CD8-positive, alpha-beta memory T cell (primary cell): ENCODE measurements at places on chromosomes 16 and 17.

DNA sequence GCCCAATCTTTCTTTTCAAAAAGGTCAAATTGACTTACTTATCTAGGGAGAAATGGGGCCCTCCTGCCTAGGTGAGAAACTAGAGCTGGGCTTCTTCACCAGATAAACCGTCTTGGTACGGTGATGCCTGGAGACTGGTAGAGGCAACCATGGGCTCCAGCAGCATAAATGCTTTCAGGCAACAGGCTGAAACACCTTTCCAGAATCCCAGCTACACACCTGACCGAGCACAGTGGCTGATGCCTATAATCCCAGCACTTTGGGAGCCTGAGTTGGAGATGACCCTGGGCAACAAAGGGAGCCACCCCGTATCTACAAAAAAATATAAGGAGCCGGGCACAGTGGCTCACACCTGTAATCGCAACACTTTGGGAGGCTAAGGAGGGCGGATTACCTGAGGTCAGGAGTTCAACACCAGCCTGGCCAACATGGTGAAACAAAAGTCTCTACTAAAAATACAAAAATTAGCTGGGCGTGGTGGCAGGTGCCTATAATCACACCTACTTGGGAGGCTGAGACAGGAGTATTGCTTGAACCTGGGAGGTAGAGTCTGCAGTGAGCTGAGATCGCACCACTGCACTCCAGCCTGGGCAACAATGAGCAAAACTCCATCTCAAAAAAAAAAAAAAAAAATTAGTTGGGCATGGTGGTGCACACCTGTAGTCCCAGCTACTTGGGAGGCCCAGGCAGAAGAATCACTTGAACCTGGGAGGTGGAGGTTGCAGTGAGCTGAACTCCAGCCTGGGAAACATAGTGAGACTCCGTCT, 8.0 kb downstream of the TRAF4 start:
- DNase-seq, result no peak

- no peak for DNase-seq
Measured at GRCh38 chr17:44216694-44217093, 2.8 kb downstream of the UBTF start.

- no peak for DNase-seq
Measured at GRCh38 chr17:19880393-19880792, 12.7 kb upstream of the ULK2 start.

- no peak for DNase-seq
Measured at GRCh38 chr16:177981-178667, 1.6 kb downstream of the HBA1 start.

- no peak for DNase-seq
Measured at GRCh38 chr17:63809970-63810369, 17.3 kb upstream of the PSMC5 start.

DNA sequence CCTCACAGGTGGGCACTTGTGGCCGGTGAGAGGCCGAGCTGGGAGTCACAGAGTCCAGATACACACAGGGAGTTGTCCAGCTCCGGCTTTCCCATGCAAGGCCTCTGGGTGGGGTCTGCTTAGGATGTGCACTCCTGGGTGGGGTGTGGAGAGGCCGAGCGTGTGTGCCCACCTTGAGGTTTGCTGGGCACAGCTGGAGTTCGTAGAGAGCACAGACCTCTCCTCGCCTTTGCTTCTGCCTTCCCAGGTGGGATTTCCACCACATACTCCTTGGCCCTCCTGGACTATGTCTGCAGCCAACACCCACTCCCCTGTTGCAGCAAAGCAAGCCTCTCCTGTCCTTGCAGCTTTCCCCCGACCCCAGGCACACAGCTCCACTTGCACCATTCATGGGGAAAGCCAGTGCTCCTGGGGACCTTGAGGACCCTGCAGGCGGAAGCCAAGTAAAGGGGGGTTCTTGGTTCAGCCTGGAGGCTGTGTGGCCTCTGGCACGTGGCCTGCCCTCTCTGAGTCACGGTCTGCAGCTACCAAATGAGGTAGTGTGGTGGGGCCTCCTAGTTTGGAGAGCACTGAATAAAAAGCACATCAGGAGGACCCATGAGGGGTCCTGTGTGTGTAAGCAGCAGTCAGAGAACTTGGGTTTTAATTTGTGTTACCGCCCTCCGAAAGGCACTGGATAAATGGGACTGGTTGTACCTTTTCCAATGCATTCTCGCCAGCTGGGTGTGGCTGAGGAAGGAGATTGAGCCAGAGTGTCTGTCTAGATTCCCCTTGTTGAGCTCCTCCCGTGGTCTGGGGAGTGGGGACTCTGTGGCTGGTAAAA, 31.5 kb downstream of the MPRIP start:
- DNase-seq, result no peak

DNA sequence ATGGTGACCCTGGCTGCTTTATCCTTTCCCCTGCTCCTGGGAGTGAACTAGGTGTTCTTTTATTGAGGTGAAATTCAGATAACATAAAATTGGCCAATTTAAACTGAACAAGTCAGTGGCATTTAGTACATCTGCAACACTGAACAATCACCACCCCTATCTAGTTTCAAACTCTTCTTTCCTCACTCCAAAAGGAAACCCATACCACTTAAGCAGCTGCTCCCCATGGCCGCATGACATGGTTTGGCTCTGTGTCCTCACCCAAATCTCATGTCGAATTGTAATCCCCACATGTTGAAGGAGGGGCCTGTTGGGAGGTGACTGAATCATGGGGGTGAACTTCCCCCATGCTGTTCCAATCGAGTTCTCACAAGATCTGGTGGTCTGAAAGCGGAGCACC, 154.1 kb downstream of the STX8 start:
- DNase-seq, result no peak
